Activated effector memory CD4-positive, alpha-beta T cell treated with Interleukin-2 at 50 U/mL for 16 hours (primary cell): ENCODE measurements at places on chromosomes 2 and 18.

GRCh38 chr2:232043966-232044365 is 82.5 kb downstream of the DIS3L2 start:
- DNase-seq, result no peak

DNA sequence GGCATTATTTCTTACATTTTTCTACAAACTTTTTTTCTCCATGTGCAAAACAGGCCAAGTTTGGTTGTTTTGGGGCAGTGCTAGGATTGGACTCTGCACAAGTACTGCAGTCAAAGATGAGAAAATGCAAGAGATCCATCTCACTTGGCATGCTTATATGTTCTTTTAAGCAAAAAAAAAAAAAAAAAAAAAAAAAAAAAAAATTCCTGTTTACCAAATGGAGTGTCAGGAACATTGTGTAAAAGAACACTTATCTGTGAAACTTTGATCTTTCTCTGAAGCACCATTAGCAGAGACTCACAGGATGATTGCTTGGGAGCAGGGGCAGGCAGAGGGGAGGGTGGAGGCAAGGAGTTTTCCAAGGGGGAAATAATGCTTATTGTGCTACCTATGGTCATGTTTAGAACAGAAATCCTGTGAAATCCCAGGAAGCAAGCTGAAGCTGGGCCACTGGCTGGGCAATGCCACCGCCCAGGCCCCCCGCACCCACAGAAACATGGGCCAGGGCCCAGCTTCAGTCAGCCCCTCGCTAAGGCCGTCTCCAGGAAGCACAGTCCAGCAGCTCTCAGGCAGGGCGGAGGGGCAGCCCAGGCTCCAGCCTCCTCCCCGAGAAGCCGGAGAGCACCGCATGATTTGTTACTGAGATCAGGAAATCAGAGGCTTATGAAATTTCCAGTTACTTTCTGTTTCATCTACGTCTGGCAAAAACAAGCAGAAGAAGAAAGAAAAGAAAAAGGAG is 229.4 kb downstream of the ZNF516 start:
- no peak for DNase-seq

DNA sequence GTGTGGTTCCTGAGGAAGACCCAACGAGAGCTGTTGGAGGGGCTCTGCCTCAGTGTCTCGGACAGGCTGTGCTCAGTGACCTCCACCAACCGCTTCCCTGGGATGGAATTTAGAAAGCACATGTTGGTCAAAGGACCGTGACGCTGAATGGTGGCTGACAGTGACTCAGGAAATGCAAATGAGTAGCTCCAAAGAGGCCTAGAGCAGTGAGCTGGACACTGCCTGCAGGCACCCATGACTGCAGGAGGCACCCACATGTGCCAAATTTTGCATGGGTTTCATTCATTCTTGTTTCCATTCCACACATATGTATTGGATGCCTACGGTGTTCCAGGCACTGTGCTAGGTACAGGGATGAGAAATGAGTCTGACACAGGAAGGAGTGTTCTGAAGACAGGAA is 46.4 kb downstream of the ACKR3 start:
- no peak for DNase-seq

GRCh38 chr2:231455222-231455621 is 9.1 kb downstream of the NCL start:
- DNase-seq, result no peak

DNA sequence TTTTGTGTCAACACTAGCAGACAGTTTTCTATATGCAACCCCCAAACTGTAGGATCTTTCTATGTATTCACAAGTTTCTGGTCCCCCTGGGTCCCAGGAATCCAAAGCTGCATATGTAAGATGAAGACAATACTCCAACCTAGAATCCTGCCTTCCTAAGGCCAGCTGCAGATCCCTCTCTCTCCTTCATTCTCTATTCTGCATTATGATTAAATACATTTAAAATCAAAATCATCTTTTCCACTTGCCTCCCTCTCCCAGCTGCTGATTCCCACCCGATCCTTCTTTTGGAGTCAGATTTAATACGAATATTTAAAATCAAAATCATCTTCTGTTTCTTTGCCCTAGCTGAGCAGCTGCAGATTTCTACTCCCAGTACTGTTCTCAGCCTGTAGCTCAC is 783.0 kb upstream of the ZEB2 start:
- DNase-seq, result no peak

DNA sequence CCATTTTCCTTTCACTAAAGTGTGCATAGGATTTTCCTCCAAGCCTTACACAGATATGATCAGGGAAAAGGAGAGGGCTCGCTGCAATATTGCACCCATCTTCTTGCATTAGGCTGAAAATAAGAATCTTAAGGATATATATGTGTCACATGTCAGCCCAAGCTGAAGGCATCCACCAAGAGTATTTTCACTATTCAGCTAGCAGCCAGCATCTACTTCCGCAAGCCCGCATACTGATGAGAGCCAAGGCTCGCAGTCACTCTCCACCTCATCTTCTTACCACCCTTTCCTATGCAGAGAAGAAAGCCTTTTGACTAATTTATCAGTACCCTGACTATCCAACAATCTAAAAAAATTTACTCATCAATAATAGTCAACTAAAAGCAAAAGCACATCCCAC is 6.1 kb downstream of the TMEM163 start:
- no peak for DNase-seq

DNA sequence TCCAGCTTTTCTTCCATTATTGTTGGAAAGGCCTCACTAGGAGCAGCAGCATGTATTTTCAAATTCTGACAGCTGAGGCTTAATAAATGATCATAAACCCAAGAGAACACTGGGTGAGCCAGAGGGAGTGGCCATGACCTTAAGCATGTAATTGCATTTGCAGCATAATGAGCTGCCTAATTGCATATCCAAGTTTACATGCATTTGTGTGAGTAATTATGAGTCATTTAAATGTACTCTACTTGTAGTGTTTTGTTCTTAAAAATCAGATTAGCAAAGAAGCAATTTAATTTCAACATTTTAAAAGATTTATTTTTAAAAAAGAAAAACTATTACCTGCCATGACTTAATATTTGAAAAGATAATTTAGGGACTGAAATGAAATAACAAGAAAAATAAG is 74.8 kb downstream of the NOL10 start:
- DNase-seq, result no peak

DNA sequence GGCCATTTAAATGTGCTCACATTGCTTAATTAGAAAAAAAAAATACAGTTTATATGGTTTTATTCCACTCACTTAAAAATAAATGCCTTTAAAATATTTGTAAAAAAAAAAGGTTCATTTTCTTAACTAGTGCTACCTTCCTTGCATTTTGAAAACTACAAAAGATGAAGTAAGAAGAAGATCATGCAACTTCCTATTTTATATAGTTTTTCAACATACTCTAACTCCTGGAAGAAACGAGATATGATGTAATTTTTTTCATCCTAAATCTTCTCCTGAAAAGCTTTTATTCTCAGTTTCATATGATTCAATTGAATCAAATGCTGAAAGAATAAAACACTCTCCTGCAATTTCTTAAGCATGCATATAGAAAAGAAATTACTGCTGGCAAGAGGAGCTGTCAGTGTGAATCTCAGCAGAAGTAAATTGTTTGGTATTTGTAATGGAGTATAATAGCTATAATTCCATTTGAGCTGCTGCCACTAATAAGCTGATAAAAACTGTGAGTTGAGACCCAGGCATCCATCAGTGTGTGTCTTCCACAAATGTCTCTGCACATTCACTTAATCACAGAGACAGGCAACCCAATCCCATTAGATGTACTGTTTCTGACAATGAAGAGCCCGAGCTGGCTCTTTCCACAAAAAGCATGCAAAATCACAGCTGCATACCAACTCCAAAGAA is 3.7 kb downstream of the FTCDNL1 start:
- DNase-seq, result no peak

GRCh38 chr2:177908182-177908581 is 164.4 kb downstream of the PDE11A start:
- no peak for DNase-seq

DNA sequence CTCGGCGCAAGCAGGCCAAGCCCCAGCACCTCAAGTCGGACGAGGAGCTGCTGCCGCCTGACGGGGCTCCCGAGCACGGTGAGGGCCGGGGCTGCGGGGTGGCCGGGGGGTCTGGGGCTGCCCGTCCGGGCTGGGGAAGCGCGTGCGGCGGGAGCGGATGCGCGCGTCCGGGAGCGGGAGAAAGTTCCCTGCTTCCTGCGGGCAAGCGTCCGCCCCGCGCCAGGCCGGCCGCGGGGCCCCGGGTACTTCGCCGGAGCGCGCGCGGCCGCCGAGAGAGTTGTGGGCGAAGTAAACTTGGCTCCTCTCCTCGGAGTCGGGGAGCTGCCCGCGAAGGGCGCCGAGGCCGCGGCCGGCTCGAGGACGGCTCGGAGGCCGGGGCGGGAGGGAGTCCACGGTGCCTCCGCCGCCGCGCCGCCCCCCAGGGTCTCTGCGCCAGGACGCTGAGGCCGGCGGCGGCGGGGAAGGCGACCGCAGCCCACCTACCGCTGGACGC is 707 bp downstream of the SALL3 start:
- DNase-seq, result no peak

- DNase-seq, result no peak
Observed at GRCh38 chr18:35442701-35443100, 55.1 kb downstream of the INO80C start.

GRCh38 chr2:184589261-184589660 is 9.1 kb upstream of the ZNF804A start:
- DNase-seq, result no peak

DNA sequence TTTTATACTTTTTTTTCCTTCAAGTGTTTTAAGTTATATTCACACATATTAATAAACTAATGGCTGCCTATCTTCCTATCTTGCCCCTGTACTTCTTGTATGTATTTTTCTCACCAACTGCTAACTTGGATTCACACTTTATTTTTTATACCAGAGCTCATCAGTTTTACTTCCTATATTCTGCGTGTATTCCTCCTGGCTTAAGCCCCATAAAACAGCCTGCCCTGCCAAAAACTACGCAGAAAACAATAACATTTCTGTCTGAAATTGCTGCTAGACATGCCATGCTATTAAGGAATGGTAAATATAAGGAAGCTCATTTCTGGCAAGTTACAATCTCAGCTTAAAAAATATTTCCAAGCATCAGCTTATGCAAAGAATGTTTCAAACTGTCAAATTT is 172.3 kb downstream of the UBE2E3 start:
- DNase-seq, result no peak

DNA sequence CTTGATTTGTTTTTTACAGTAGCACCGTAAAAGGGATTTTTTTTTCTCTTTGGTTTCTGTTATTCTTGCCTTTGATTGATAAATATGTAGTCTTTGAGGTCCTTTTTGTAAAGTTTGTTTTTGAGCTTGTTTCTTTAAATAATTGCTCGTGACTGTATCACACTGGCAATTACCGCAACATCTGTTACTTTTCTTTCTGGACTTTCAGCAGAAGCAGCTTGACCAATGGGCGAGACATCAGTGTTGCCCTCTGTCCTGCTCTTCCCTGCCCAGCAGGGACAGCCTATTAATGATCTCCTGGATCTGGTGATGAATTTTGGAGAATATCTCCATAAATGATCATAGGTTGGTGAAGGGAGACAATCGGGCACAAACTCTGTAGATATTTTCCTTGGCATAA is 74.9 kb downstream of the TDRD15 start:
- DNase-seq, result no peak

DNA sequence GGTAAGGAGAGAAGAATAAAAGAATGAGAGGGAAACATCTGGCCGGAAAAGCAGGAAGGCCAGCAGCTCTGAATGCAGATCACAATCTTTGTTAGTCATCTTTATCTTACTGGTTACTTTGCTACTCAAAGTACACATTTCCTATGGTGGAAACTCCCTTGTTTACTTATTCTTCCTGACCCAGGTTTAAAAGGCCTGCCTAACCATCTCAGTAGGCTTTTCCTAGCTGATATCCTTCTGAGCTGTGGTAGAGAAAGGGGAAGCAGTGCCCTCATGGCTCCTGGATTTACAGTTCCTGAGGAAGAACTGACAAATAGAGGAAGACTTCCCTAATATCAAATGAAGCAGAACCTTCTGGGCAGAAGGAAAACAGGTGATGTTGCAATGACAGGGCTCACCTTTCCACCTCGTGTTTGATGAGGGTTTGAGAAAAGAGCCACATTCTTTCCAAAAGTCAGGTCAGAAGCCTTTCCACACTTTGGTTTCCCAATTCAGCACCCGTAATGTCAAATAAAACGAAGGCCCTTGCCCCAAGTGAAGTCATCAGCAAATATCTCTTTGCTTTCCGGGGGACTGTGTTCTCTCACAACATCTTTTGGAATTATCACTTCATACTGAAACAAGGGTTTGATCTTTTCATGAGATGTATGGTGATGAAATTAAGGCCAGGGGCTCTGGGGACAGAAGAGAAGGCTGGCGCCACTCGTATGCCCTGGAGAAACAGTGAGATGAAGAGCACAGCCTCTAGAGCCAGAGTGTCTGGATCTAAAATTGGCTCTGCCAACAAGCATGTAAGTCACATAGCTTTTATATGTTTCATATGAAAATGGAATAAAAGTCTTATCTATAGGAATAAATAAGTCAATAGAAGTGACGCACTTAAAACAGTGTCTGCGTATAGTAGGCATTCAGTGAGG is 26.7 kb upstream of the APOB start:
- no peak for DNase-seq

GRCh38 chr2:229591611-229592010 is 122.7 kb downstream of the DNER start:
- no peak for DNase-seq

GRCh38 chr2:27596627-27597026 is 13.8 kb downstream of the ZNF512 start:
- DNase-seq, result no peak

DNA sequence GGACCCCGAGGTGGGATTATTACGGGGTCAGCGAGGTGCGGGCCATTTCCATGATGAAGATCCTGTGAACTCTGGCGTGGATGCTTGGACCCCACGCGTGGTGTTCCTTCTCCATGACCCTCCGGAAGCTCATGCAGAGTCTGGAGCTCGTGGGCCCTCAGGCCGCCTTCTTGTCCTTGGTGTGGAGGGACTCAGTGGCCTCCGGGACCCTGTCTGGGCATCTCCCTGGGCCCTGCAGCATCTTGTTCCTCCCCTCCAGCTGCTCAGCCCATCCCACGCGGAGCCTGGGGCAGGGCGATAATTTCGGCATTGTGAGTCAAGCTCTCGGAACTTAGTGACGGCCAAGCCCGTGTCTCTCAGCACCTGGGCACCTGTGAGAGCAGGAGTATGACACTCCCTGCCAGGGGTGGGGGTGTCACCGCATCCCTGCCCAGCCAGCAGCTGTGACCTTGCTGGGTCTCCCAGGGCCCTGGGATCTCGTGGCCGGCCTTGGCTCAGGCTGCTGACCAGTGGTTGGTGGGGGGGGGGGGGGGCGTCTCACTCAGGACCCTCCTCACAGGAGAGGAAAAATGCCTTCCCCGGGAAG is 24.6 kb downstream of the RTP5 start:
- no peak for DNase-seq

GRCh38 chr2:86543793-86544192 is 19.4 kb downstream of the CHMP3 start:
- DNase-seq, result no peak

GRCh38 chr2:47056374-47056773 is 98.7 kb downstream of the STPG4 start:
- DNase-seq, result no peak

GRCh38 chr2:67689651-67690050 is 292.5 kb downstream of the ETAA1 start:
- no peak for DNase-seq
